ENCODE measurements at places on chromosomes 3 and 15.

DNA sequence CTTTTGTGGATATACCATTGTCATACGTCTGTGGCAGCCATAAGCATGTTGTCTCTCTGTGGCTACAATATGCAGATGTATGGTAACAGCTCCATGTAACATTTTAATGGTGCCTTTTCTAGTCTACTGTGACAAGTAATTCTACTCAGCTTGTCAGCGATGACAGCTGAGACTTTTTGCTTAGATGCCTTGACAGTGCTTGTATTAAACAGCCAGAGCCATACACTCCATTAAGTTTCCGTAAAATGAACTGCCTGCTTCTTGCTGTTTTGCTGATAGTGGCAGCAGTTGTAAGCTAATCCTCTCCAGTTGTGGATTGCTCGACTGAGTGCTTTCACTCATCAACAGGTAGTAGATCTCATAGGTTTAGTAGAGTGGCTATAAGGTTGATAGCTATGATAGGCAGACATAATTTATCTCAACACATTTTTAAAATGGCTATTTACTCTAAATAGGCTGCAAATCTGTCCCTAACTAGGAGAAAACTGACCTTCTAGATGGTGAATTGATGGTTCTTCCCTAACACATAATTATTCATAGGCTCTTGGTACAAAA, 260.2 kb upstream of the NAALADL2 start:
- no peak for DNase-seq

- peak; percentile 57 for DNase-seq
These were observed at the start of gene SCN5A for GRCh38 chr3:38649500-38650247. TSS of gene SCN5A (minus strand) at chr3:38649687. CDS start at chr3:38633307, 16,380 bp downstream.

DNA sequence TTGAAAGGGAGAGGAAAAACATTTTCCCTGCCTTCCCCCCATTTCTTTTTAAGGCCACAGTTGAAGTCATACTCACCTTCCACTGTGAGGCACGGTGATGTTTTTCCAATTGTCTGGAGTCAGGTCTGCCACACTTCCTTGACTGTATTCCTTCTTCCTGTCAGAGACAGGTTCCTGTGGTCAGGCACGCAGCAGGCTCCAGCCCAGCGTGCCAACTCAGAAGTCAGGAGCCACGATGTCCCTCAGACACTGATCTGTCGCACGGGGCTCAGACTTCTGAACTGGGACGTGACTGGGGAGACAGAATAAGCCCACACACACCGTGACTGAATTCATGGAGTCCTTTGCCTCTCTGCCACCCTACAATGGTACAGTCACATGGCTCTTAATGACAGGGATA, 41.2 kb upstream of the ADAMTS9 start:
- DNase-seq, result no peak

- no peak for DNase-seq
These were observed 181.0 kb downstream of the ATG7 start for GRCh38 chr3:11452885-11453847.

DNA sequence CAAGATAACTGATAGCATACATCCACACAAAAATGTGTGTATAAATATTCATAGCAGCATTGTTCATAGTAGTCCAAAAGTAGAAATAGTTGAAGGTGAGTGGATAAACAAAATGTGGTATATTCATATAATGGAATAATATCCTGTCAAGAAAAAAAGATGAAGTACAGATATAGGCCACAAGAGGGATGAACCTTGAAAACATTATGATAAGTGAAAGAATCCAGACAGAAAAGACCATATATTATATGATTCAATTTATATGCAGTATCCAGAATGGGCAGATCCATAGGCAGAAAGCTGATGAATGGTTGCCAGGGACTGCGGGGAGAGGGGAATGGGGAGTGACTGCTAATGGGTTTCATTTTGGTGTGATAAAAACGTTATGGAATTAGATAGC, 54.3 kb upstream of the TNIK start:
- DNase-seq, result no peak

DNA sequence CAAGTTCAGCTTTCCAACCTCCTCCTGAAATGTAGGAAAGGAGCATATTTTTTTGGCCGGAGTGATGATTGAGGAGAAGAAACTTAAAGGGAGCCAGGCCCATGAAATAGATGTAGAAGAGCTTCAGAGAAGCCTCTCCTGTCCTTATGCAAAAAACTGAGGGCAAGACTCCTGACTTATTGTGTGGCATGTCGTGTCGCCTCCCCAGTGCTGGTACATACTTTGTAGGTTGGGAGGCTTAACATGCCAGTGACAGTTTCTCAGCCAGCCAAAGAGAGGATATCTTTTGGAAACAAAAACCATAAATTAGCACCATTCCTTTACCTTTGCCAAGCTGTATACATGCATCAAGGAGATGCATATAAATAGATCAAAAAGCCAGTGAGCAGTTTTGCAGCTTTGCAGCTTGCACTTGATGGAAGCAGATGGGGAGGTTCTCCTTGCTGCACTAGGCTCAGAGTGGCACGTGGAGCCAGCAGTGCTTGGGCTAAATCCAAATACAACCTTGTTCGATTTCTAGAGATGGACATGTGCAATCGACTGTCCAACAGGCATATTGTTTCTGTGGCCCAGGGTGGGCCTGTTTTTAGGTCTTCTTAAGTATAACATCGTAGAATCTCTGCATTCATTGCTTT, 10.2 kb downstream of the SLCO3A1 start:
- no peak for DNase-seq

DNA sequence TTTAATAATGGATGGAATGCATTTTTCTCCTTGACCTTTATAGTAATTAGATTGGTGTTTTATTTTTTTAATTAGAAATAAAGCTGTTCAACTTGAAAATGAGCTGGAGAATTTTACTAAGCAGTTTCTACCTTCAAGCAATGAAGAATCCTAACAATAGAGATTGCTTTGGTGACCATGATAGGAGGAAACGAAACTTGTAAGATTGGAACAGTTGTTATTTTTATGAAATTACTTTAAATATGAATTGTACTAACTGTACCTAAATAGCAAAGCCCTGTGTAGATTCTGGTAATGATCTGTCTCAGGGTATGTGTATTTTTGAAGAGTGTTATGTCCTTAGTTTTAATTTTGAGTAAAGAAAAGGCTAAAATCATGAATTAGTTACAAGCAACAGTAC, 44.4 kb downstream of the MFN1 start:
- no peak for DNase-seq

DNA sequence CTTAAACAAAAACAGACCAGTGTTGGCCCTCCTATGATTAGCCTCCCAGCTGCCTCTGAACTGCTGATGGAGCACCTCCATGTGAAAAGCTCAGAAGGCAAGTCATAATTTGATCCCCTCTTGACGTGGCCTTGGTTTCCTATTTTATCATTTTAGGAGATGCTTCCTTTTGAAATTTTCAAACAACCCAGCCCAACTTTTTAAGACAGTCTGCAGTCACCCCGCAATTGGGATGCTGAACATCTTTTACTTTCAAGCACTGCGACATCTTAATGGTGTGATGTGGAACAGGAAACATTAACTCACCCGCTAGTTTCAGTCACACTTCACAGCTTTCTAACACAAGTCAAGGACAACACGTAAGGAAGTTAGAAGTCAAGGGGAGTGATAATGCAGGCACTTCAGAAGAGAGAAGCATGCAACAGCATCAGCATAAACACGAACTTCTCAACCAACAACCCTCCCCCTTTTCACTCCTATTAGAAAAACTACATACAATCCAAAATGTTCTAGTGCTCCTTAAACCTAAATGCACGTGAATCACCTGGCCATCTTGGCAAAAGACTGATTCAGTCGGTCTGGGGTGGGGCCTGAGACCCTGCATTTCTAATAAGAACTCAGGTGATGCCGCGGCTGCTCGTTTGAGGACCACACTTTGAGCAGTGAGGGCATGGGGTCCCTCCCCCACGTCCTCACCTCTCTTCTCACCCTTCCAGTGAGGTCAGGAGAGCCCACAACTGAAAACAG, 161.5 kb downstream of the FOXP1 start:
- peak; percentile 92 for DNase-seq

DNA sequence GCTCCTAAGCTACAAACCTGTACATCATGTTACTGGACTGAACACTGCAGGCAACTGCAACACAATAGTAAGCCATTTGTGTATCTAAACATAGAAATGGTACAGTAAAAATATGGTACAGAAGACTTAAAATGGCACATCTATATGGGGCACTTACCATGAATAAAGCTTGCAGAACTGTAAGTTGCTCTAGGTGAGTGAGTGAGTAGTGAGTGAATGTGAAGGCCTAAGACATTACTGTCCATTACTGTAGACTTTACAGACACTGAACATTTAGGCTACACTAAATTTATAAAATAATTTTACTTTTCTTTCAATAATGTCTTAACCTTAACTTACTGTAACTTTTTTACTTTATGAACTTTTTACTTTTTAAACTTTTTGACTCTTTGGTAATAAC, 76.2 kb downstream of the STAG1 start:
- no peak for DNase-seq

GRCh38 chr3:58563386-58564035, 13.7 kb downstream of the FAM107A start:
- no peak for DNase-seq

DNA sequence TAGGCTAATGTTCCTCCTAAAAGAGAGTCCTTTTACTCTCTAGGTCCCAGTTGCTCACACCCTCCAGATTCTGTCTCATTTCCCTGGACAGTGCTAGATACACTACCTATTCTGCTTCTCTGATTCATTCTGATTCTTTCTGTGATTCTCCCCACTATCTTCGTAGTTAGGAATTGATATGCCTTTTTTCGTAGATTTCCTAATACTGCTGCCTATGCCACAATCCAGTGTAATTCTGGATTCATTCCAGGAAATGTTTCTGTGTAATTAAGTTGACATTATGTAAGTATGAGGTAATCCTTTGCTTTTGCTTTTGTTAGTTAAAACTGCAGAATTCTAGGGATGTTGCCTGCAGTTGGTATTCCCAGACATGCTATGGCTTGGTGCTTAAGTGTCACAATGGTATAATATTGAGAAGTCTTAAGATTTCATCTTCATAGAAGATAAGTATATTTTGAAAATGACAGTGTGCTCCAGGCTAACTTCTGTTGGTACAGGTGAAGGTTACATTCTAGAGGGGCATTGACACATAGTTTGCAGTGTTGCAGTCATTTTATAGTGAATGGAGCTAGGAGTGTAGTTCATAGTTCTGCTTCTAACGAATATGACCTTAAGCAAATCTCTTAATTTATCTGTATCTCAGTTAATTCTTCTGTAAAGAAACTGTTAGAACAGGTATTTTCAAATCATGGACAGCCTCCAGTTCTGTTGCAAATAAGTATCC, 54.3 kb downstream of the RIOX2 start:
- DNase-seq, result no peak

GRCh38 chr15:76345880-76346668, 9.5 kb downstream of the ISL2 start:
- DNase-seq, result no peak

DNA sequence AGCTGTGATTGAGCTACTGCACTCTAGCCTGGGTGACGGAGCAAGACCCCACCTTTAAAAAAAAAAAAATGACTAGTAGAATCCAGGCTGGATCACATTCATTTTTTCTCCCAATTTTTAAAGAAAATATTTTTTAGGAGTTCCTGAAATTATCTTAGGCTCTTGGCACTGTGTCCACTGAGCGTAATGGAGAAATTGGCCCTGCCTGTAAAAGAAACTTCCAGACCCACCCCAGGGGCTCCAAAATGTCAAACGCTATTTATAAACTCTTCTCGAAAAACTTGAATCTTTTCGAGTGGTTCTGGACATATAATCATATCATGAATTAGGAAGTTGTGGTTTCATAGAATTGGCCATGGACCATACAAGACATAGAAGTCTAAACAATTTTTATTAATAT, 300.2 kb upstream of the RGMA start:
- no peak for DNase-seq

- DNase-seq, result no peak
These were observed 95.8 kb downstream of the MESD start for GRCh38 chr15:80893777-80894176.

DNA sequence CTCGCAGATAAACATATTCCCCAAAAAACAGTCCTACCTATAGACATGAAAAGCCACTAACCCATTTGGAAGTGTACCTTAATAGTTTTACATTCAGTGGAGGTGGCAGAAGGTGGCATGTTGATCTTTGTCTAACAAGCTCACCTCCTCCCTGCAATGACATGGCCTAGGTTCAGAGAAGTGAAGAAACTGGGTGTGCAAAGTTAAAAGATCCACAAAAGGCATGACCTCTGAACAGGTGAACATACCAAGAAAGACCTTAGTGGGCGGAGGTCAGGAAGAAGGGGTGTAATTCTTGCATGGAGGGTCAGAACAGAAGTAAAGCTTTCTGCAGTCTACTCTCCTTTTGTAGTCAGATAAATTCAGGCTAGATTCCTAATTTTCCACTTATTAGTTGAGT, 822 bp downstream of the MRPL3 start:
- DNase-seq, result no peak

DNA sequence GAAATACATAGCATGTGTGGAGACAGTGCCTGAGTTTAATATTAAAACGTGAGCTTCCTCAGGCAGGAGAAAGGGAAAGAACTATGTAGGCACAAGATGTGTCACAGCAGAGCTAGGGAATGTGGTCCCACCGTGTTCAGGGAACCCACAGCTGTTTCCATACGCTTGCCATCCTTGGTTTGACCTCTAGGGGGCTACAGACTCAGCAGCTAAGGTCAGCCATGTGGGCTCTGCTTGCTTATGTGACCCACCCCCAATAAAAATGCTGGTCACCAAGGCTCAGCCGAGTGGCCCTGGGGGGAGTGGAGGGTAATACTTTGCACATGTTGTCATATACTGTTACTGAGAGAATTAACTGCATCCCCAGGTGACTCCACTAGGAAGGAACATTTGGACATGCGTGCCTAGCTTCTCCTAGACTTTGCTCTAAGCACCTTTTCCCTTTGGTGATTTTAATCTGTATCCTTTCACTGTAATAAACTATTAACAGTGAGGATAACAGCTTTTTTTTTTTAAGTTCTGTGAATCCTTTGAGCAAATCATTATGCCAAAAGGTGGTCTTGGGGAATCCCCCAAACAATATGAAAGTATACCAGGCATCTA, 3.3 kb downstream of the TUBGCP5 start:
- DNase-seq, result peak; percentile 71

DNA sequence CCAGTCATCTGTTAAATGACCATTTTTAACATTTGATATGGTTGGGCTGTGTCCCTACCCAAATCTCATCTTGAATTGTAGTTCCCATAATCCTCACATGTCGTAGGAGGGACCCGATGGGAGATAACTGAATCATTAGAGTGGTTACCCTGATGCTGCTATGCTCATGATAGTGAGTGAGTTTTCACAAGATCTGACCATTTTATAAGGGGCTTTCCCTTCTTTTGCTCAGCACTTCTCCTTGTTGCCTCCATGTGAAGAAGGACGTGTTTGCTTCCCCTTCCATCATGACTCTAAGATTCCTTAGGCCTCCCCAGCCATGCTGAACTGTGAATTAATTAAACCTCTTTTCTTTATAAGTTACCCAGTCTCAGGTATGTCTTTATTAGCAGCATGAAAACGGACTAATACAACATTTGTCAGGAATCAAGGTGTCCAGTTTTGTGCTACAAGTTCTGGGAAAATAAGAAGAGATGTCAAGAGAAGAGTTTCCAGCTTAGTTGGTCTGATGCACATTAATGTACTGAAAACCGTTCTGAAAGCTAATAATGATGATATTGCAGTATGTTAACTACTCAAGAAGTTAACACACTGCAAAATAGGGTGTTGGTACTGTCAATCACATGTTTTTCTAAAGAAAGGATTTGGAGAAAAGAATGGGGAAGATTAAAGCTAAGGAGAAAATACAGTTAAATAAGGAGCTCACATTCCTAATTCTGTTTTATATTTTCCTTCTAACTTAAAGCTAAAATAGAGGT, 67.9 kb downstream of the ATP8B4 start:
- no peak for DNase-seq

All from activated CD4-positive, alpha-beta T cell treated with anti-CD3 and anti-CD28 coated beads, Interleukin-10, Interleukin-2, amounts not matched to agents 100 ng/mL and 50 ng/mL, durations not matched to agents 16 hours and 8 hours (primary cell).